Foreskin keratinocyte (primary cell): ENCODE measurements at places on chromosomes 16 and 17.

DNA sequence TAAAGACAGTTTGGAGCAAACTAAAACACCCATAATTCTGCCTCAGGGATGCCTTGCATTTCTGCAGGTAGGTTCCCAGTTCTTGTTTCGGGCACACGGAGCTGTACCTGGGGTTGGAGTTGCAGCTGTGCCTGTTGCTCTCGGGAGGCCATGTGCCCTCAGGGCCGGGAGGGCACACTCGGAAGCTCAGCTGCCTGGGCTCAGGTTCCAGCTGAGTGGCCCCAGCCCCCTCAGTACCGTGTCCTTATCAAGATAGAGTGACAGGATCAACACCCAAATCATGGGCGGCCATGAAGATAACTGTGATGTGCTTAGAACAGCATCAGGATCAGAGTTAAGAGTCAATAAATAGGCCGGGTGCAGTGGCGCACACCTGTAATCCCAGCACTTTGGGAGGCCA lies 107.9 kb downstream of the SNX29 start:
- DNase-seq, result no peak

DNA sequence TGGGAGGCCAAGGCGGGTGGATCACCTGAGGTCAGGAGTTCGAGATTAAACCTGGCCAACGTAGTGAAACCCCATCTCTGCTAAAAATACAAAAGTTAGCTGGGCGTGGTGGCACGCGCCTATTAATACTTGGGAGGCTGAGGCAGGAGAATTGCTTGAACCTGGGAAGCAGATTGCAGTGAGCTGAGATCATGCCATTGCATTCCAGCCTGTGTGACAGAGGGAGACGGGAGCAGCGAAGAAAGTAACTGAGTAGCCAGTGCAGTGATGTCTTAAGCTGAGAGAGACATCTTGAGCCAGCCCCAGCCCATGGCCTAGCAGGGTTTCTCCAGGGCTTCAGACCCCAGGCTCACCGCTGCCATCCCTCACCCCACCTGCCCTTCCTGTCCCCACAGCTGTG lies 9.8 kb upstream of the SMIM5 start:
- DNase-seq, result no peak

GRCh38 chr17:22454070-22454999 lies 762.0 kb downstream of the KCNJ18 start:
- no peak for DNase-seq

- peak; percentile 45 for DNase-seq
Measured at GRCh38 chr17:38317081-38317480, 20.1 kb downstream of the MRPL45 start.

GRCh38 chr16:21570676-21571017 lies 28.7 kb upstream of the METTL9 start:
- no peak for DNase-seq

DNA sequence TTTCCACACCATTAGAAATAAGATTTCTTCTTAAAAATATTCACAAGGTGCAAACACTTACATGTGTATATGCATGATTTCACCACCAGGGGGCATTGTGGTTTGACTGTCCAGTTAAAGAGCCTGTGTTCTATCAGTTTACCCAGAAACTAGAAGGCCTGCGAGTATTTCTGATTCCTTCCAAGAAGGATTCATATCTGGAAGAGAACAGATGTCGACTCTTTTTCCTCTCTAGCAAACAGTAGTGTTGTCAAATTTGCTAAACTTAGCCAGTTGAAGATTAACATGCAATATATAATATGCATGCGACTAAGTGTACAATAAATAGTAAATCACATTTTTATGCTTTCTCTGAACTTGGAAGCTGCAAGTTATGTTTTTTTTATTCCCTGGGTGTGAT lies 404.1 kb downstream of the WWOX start:
- no peak for DNase-seq

DNA sequence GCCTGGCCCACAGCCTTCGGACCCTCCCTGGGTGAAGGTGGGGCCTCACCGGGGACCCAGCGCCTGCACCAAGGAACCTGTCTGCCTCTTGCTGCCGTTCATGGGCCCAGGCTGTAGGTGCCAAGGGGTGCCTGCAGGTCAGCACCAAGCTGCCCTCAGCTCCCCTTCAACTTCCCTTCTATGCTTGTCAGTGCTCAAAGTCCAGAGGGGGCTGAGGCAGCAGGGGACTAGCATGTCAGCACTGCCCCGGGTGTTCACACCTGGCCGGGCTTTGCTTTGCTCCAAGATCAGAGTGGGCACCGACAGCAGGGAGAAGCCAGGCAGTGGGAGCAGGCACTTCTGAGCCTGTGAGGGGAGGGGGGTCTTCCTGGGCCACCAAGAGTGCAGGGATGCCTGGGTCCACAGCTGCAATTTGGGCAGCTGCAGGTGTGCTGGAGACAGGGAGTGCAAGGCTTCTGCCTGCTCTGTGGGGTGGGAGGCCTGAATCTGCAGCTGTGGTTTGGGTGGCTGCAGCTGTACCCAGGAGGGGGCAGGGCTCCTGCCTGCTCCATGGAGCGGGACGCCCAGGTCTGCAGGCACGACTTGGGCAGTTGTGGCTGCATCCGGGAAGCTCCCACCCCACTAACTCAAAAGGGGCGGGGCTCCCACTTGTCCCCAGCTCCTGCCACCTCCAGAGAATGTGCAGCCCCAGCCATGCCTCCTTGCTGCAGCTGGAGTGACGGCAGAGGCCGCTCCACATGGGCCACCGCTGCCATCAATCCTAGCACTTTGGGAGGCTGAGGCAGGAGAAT lies 27.6 kb upstream of the PRM1 start:
- DNase-seq, result no peak

- peak; percentile 60 for DNase-seq
Measured at GRCh38 chr16:49081554-49081953, 200.1 kb downstream of the CBLN1 start.

- no peak for DNase-seq
Measured at GRCh38 chr16:58498341-58499091, 1.4 kb upstream of the NDRG4 start.

DNA sequence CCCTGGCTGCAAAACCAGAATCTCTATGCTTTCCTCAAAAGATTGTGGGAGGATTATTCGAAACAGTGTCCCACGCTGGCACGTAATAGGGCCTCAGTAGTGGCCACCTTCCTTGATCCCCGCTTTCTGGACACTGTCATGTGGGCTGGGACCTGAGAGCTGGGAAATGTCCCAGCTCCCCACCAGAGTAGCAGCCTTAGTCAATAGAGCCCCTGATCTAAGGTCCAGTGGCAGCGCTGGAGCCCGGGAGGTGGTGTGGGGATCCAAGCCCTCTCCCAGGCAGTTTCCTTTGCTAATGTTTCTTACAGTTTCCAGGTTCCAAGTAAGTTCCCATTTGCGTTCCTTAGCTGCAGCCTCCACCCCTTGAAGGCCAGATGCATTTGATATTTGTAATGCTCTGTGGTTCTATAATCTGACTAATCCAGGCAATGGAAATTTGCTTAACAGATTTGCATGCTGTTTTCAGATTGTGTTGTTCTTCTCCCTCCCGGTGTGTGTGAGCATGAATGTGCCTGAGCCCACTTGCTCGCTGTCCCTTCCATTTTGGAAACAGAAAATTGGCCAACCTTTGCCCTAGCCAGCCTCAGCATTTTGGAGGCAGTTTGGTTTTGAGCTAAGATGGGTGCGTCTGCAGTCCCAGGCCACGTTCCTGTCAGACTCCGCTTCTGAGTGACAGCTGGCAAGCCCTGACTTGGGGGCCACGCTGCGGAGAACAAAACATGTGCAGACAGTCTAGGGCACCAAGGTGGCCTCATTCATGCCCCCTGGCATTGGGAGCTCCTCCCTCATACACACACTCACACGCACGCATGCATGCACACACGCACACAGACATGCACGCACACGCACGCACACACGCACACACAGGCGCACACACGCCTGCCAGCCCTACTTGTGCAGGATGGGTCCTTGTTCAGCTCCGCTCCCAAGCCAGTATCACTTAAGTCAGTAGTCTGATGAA lies 69.4 kb downstream of the CCDC182 start:
- peak; percentile 41 for DNase-seq

GRCh38 chr16:87384162-87384874 lies 742 bp upstream of the FBXO31 start:
- no peak for DNase-seq

- DNase-seq, result no peak
Measured at GRCh38 chr16:88988980-88989811, 12.2 kb upstream of the CBFA2T3 start.

- DNase-seq, result no peak
Measured at GRCh38 chr17:2990396-2990795, 73.0 kb downstream of the OR1D5 start.

GRCh38 chr17:64107500-64108236 lies 22.3 kb downstream of the ERN1 start:
- no peak for DNase-seq

- DNase-seq, result no peak
Measured at GRCh38 chr16:11196286-11196828, 59.6 kb downstream of the SOCS1 start.

GRCh38 chr16:27320261-27321012 lies 6.7 kb downstream of the IL4R start:
- DNase-seq, result no peak

GRCh38 chr16:89732918-89733242 lies 11.5 kb downstream of the ZNF276 start:
- no peak for DNase-seq

GRCh38 chr16:51629576-51629975 lies 478.5 kb upstream of the SALL1 start:
- no peak for DNase-seq

GRCh38 chr16:50323335-50324011 lies 45.3 kb downstream of the BRD7 start:
- DNase-seq, result no peak

DNA sequence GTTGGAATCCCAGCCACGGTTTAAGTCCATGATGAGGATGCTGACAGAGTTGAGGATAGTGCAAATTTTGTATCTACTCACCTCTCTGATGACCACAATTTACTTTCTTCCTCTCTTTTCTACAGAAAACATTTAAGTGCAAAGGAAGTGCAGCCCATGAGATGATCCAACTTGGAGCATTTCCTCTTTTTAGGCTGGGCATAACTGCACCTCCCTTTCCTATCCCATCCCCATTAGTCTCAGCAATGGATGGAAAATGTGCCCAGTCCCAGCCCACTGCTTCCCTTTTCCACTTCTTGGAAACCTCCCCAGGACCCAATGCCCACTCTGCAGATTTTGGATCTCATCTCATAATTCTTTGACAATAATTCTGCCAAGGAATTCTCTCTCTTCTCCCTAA lies 16.6 kb upstream of the CCL8 start:
- no peak for DNase-seq

DNA sequence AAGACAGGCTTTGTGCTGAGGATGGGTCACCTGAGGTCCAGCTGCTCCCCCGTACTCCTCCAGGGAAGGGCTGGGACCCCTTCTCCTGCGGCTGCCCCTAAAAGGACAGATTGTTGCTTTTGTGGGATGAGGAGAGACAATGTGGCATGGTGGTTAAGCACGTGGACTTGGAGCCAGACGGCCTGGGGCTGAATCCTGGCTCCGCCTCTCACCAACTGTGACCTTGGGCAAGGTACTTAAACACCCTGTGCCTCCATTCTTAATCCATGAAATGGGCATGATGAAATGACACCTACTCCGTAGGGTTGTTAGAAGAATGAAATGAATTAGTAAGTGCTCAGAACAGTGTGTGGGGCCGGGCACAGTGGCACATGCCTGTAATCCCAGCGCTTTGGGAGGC lies 39.6 kb upstream of the PLCG2 start:
- no peak for DNase-seq

GRCh38 chr17:63834431-63835166 lies 7.1 kb upstream of the FTSJ3 start:
- DNase-seq, result no peak

DNA sequence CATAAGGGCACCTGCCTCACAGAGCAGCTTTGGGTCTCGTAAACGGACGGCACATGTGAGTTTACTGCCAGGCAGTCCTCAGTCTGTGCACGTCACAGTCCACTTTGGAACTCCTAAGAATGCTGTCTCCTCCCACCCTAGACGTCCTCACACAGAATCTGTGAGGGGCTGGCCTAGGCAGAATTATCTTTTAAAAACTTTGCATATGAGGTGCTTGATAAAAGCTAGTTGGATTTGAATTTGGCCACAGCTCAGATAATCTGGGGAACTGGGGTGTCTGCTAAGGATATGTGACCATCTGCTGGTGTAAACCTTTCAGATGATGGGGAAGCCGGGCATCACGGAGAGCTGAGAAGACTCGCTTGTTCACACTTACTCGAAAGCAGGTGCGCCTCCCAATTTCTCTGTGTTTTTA lies 64.4 kb downstream of the METRNL start:
- no peak for DNase-seq

GRCh38 chr17:2238432-2239169 lies 65.0 kb downstream of the SMG6 start:
- no peak for DNase-seq

DNA sequence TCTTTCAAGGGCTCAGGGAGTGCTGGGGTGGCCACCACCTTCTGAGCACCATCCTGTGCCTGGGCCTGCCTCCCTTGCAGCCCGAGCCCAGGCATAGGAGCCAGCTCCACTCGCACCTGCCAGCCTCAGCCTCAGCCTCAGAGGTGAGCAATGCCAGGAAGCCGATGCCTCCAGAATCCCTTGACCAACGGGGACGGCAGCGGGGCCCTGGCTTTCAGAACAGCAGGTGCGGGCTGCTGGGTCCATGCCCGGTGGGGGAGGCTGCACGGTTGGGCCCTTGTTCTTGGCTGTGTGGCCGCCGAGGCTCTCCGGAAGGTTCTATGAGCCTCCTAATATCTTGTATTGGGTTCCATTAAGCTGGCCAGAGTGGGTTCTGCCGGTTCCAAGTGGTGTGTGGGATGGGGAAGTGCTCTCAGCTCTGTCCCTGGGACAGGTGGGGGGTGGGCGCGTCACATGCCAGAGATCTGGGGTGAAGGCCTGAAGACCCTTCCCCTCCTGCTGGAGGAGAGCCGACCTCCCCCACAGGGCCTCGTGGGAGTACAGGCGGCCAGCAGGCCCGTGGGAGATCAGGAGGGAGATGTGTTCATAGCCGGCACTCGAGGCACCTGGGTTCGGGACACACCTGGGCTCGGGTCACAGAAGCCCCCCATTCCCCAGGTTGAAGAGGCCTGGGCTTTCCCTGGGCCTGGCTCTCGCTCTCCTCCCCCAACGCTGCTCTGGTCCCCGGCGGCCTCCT lies 27.0 kb downstream of the NPTX1 start:
- no peak for DNase-seq

DNA sequence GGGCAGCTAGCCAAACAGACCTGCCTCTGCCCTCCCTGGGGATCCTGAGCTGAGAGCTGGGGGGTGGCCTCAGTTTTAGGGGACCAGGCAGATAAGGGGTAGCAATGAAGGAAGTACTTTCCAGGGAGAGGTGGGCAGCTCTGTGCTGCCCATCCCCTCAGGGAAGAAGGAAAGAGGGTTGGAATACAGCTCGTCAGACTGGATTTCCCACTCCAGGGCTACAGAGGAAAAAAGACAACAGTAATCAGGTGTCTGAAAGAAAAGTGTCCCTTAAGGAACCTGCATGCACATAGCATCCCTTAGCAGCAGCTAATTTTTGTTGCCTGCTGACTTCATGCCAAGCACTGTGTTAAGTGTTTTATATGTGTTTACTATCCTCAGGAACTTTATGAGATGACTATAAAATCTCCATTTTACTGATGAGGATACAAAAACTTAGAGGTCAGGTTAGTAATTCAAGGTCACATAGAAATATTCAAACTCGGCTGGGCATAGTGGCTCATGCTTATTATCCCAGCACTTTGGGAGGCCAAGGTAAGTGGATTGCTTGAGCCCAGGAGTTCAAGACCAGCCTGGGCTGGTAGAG lies 3.2 kb upstream of the MRPL58 start:
- no peak for DNase-seq

- DNase-seq, result no peak
Measured at GRCh38 chr17:65074778-65075250, 18.3 kb upstream of the GNA13 start.

- DNase-seq, result no peak
Measured at GRCh38 chr16:88570691-88571092, 489 bp downstream of the ZC3H18 start.
